SIG-M5 (cell line): ENCODE measurements at places on chromosomes 7 and 10.

DNA sequence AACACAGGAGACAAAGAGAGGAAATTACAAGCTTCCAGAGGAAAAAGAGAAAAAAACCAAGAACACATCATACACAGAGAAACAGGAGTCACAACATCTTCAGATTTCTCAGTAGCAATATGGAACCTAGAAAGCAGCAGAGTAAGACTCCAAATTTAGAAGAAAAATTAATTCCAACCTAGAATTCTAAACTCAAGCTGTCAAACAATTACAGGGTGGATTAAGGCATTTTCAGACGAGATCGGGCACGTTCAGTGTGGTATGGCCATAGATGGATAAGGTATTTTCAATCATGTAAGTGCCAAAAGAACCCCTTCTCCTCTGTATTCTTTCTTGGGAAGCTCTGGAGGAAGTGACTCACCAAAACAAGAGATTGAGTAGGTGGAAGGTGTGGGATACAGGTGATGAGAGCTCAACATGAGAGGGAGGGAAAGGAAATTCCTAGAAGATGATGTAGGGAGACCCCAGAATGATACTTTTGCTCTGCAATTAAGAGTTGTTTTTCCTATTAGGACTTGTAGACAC is 51.6 kb downstream of the FAM204A start:
- DNase-seq = no peak

- DNase-seq = no peak
Observed at GRCh38 chr7:97024209-97025129, at the start of gene DLX5. Gene DLX5, minus strand, starts transcription at chr7:97024831. Its CDS starts 208 bp downstream, at chr7:97024623.

DNA sequence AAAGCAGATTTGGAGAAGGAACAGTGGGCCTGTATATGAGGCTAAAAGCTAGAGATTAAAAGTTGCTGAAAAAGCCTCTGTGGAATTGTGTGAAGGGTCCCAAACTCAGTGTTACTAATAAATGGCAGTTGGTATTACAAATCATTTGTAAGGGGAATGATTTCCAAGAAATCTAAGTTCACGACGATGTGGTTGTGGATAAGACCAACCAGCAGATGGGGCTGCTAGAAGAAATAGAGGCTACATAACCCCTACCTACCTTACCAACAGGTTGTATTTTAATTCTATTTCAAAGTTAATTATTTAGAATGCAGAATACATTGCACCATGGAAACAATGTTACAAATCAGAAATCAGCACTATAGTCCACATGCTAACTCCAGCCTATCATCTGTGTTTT is 377.1 kb downstream of the HPSE2 start:
- no peak for DNase-seq

GRCh38 chr7:143507094-143507518 is 29.4 kb downstream of the TAS2R41 start:
- no peak for DNase-seq

DNA sequence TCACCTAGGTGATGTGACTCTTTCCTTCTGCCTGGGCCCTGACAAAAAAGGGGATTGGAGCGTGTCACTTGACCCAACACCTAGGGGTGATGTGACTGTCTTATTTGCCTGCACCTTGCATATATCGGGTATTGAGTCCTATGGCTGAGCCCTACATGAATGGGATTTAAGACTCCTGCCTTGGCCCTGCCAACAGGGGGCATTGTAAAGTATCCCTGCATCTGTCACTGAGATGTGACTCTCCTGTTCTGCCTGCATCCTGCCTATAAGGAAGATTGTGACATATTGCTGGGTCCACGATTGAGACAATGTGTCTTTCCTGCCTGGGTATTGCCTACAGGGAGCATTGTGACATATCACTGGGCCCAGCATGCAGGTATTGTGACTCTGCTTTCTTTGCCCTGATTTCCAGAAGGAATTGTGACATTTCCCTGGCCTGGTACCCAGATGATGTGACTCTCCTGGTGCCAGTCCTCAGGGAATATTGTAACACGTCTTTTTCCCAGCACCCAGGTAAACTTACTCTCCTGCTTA is 14.2 kb upstream of the ZNF107 start:
- no peak for DNase-seq

DNA sequence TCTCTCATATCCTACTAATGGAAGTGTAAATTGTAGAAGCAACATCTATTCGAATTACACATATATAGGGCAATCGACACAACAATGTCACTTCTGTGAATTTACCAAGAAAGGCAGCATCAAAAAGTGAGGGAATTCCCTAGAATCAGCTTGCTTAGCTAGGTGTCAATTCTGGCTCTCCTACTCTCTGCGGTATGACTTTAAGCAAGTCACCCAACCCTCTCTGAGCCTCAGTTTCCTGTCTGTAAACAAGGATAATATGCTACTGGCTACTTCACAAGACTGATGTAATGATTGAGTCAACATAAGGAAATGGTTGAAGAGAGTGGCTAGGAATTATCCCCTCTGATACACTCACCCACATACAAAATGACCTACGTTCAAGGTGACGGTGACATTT is 19.4 kb downstream of the CCDC6 start:
- no peak for DNase-seq

- DNase-seq = no peak
Observed at GRCh38 chr10:102085336-102085735, 20.2 kb downstream of the HPS6 start.

- no peak for DNase-seq
Observed at GRCh38 chr7:118918556-118918955, 694.1 kb downstream of the ANKRD7 start.

DNA sequence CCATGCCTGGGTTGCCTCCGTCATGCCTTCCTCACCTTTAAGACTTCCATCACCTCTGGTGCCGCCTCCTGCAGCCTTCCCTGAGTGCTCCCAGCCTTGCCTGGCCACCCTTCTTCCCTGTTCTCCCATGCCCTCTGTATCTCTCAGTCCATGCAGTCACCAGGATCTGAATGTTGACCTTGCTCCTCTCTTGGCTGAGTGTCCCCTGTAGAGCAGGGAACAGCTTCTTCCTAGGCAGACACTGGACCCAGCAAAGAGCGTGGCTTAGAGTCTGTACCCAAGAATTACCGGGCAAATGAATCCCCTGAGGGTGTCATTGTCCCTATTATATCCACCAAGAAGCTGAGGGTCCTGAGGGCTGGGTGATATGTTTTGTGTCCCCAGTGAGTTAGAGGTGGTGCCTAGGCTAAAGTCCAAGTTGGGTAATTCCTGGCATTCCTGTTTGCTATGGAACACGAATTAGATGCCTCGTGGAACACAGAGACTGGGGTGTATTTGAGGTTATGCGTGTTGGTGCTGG is 505.6 kb downstream of the RPS24 start:
- DNase-seq = no peak

- no peak for DNase-seq
Observed at GRCh38 chr7:12581897-12582296, 11.4 kb downstream of the SCIN start.

DNA sequence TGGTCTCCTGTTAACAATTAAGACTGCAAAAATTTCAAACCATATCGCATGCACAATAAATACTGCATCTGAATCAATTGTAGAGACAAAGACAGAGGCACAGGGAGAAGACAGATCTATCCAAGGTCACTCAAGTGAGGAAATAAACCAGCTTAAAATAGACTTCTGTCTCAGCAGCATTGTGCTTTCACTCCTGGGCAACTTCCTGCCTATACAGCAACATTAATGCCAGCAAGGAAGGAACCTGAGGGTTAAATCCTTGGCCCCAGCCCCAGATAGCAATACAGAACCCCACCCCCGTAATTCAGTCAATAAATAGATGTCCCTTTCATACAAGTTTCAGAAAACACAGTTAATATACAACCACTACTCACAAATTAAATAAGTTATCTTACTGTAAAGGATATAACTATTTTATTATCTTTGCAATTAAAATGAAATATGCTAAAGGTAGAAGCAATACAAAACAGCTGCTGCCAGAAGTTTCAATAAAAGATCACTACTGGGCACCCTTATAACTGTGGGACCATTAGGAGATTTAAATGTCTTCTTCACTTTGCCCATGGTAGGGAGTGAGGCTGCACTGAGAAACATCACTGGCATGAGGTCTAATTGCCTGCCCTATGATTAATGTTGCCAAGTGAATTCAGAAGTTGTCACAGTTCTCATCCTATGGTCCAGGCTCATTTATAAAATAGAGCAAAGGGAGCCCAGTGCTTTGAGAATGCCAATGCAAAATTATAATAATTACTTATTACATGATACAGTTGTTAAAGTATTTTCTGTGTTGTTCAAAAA is 49.4 kb downstream of the CAV1 start:
- no peak for DNase-seq

DNA sequence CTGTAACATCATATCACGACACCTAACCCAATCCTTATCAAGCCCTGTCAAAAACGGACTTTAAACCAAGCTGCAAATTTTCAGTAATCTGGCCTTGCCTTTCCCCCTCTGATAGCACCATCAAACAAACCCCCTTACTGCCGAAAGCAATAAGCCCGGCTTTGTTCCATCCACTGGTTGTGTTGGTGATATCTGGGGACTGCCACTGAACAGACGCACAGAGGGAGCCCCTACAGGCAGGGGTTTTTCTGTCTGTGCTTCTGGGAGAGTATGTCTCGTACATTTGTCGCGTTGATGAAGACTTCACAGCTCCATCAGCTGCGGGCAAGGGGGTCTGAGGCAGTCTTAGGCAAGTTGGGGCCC is 550 bp upstream of the PLAU start:
- no peak for DNase-seq

- no peak for DNase-seq
Observed at GRCh38 chr7:34622182-34622581, 35.8 kb upstream of the NPSR1 start.
